ENCODE measurements at places on chromosomes 16 and 17. TPM values are rescaled to one million over a fixed set of nuclear protein-coding genes. Genes with fewer than 3 reads are reported as not detected.

DNA sequence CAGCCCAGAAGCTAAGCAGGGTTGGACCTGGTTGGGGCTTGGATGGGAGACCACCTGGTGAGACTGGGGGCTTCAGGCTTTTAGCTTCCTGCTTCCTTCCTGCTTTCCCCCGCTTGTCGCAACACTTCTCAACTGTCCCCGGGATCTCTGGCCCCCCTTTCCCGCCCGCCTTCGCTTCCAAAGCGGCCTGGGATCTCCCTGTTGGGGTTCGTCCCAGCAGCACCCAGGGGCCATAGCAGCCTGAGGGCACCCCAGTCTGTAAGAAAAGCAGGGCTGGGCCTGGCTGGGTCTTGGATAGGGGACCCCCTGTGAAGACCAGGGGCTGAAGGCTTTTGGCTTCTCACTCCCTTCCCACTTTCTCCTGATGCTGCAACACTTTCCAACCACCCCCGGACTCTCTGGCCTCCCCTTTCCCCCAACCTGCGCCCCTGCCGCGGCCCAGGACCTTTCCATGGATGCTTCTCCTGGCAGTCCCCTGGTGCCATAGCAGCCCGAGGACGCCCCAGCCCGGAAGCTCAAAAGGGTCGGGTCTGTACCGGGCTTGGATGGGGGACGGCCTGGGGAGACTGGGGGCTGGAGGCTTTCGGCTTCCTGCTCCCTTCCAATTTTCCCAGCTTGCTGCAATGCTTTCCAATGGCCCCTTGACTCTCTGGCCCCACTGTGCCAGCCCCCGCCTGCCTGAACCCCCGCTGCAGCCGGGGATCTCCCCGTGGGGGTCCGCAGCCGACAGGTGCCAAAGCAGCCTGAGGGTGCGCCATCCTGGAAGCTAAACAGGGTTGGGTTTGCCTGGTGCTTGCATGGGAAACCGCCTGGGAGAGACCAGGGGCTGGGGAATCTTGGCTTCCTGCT, 2276.2 kb downstream of the TP53TG3F start:
- no peak for DNase-seq

- DNase-seq = no peak
Observed at GRCh38 chr17:263773-264172, 82.3 kb upstream of the DOC2B start.

DNA sequence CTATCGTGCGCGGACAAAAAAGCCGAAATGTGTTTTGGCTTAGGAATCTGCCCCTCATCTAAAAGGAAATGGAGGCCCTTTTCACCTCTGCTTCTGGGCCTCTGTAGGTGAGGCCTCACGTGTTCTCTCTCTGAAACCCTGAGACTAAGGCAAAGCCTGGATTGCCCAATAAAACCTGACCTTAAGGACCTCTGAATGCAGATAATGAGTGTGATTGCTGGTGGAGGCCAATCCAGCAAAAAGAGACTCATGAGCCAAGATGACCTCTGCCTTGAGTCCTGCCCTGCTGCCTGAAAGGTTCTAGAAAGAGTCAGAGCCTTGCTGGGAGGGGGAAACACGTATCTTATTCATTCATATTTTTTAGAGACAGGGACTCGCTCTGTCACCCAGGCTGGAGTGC, 44.5 kb upstream of the ABR start:
- DNase-seq = peak; percentile 43

GRCh38 chr16:57826706-57827625, 24.7 kb upstream of the KIFC3 start:
- no peak for DNase-seq

- no peak for DNase-seq
Observed at GRCh38 chr17:74592087-74592990, at the start of gene CD300LD. Gene CD300LD (minus strand): TSS chr17:74592283. CDS start chr17:74592202, 81 bp downstream.

DNA sequence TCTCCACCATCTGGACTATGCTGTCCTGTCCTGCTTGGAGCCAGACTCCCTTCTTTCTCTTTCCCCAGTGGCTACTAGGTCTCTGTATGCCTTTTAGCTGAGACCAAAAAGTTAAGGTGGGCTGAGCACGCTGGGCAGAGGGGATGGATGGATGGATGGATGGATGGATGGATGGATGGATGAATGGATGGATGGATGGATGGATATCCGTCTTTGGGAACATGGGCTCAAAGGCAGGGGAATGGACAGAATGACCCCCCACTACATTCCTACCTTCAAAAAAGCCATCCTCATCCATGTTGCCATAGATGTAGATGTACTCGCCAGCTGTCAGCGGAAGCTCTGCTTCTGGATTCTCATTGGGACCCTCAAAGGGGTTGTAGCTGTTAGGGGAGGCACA, 12.8 kb downstream of the TSPOAP1 start:
- DNase-seq = no peak

GRCh38 chr17:65131946-65132345, 5.2 kb upstream of the RGS9 start:
- DNase-seq = peak; percentile 59

DNA sequence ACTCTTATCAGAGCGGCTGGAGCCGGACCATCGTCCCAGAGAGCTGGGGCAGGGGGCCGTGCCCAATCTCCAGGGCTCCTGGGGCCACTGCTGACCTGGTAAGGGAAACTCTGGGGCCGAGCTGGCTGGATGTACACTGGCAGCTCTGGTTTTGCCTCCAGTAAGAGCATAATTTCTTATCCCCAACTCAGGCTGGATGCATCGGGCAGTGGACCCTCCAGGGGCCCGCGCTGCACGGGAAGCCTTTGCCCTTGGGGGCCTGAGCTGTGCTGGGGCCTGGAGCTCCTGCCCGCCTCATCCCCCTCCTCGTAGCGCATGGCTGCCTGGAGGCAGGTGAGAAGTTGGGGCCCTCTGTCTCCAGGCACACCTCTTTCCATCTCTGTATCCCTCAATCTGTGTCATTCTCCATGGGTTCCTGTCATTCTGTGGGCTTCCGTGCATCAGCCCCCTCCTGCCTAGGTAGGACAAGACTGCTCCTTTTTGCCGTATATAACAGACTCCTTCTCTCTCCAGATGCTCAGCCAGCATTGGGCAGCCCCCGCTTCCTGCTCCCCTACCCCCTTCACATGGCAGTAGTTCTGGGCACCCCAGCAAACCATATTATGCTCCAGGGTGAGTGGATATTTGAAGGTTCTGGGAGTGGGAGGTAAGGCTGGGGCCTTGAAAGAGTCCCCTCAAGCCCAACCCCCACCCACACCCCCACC, 9.4 kb upstream of the TMEM88 start:
- DNase-seq = no peak

GRCh38 chr17:78919861-78920450, 5.2 kb downstream of the TIMP2 start:
- no peak for DNase-seq

DNA sequence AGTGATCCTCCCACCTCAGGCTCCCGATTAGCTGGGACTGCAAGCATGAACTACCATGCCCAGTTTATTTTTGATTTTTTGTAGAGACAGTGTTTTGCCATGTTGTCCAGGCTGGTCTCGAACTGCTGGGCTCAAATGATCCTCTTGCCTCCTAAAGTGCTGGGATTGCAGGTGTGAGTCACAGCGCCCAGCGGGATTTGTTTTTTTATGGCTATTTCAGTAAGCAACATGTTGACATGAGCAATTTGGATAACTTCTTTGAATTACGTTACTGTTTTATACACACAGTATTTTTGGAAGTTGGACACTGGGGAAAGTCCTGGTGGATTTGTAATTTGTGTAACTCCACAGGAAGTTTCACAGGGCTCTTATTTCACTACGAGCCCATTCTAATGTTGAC, 18.5 kb upstream of the RHOT1 start:
- no peak for DNase-seq

- no peak for DNase-seq
Observed at GRCh38 chr17:44928136-44928535, 12.8 kb upstream of the GFAP start.

DNA sequence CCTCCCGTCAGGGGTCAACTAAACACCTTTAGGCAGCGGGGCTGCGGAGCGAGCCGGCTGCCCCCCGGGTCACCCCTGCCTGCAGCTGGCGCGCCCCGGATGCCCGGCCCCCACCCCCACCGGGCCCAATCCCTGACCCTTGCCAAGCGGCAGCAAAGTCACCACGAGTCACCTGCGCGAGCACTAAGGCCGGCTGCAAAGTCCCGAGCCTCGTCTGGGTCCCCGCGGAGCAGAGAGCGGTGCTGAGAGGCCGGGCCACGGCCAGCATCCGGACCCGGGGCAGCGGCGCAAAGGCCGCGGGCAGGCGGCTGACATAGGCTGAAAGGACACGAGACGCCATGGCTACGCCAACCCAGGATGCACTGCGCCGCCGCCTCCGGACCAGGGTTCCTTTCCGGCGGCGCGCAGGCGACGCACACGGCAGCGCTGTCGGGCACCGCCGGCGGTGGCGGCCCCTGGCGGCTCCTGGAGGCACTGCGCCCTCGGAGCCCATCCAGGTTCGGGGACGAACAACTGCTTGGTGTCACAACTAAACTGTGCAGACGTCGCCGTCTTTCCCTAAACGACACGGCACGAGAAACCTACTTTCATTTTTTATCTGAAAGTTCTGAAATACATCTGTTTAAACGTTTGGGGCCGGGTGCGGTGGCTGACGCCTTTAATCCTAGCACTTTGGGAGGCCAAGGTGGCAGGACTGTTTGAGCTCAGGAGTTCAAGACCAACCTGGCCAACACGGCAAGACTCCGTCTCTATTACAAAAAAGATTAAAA, at the start of gene NDUFAB1:
Gene NDUFAB1, minus strand, starts transcription at position 366 of the 770 bp plus-strand sequence. Its CDS starts 26 bp downstream, at position 340.
- peak; percentile 96 for DNase-seq

DNA sequence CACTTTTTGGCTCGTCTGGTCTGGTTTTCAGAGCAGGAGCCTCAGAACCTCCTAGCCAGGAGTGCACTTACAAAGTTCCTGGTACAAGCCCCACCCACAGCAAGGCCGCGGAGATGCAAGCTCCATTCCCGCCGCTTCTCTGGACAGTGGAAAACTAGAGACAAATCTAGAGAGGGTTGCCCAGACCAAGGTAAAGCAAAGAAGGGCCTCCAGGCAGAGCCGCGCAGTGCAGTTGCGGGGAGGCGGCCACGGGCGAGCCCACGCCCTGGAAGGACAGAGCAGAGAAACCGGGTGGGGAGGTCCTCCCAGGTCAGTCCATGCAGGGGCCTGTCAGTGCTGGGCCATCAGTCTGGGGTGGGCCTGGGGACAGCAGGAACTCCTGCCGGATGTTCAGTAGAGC, 11.0 kb upstream of the OSGIN1 start:
- DNase-seq = no peak

DNA sequence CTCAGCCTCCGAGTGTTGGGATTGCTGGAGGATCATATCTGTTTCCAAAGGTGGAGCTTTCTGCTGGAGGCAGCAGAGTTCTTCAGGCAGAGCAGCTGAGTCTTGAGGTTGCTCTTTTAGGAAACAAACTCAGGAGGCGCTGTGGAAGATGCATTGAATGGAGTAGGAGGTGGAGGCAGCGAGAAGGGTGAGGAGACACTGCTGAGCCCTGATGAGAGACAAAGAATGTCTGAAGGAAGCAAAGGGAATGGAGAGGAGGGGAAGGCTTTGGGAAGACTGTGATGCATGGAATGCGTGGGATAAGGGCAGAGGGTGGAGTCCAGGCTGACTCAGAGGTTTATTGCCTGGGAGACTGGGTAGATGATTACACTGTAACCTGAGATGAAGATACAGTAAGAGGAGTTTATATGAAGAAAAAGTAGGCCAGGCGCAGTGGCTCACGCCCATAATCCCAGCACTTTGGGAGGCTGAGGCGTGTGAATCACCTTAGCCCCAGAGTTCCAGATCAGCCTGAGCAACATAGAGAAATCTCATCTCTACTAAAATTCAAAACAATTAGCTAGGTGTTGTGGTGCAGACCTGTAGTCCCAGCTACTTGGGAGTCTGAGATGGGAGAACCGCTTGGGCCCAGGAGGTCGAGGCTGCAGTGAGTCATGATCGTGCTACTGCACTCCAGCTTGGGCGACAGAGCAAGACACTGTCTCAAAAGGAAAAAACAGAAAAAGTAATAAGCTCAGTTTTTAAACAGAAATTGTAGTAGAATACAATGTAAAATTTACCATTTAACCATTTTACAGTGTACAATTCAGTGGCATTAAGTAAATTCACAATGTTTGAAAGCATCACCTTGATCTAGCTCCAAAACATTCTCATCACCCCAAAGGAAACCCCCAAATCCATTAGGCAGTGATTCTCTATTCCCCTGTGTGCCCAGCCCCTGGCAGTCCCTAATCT, 17.8 kb upstream of the TMEM219 start:
- DNase-seq = peak; percentile 91

- DNase-seq = peak; percentile 32
Observed at GRCh38 chr16:48862087-48862532, 252.1 kb upstream of the N4BP1 start.

RNF40 gene
- total RNA-seq = 75.3 TPM

ALOX15B gene
- total RNA-seq = 5.7 TPM

SLC25A39 gene
- total RNA-seq = 108 TPM

CD300A gene
- 1.1 TPM for total RNA-seq

PDF gene
- 23.8 TPM for total RNA-seq

HOXB4 gene
- 1.4 TPM for total RNA-seq

COX6A2 gene
- not detected for total RNA-seq

TMEM106A gene
- 6.7 TPM for total RNA-seq

CCL23 gene
- total RNA-seq = not detected

CLEC18A gene
- 1.3 TPM for total RNA-seq

Data from hepatocyte (in vitro differentiated cells).